ENCODE measurements at places on chromosomes 2 and 18.

GRCh38 chr2:9964334-9964980, 13.0 kb downstream of the GRHL1 start:
- no peak for DNase-seq

- DNase-seq: no peak
These were observed 15.0 kb upstream of the MYO1B start for GRCh38 chr2:191230174-191230573.

- DNase-seq: no peak
These were observed 109.6 kb upstream of the DOK6 start for GRCh38 chr18:69291044-69291443.

DNA sequence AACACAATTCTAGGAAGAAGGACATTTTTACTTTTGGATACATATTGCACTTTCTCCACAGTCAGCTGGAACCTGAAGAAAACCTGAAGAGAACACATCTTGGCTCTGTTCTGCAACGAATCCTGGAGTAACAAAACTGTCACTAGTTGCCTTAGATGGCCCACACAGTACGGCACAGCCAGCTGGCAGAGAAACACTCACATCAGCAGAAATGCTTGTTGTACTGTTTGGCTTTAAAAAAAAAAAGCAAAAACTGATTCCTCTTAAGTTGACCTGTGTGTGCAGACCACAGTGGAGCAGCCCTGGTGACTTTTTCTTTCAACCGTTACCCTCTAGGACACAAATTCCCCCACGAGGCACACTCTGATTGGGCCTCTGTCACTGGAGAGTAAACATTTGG, 152.3 kb upstream of the TWIST2 start:
- no peak for DNase-seq

DNA sequence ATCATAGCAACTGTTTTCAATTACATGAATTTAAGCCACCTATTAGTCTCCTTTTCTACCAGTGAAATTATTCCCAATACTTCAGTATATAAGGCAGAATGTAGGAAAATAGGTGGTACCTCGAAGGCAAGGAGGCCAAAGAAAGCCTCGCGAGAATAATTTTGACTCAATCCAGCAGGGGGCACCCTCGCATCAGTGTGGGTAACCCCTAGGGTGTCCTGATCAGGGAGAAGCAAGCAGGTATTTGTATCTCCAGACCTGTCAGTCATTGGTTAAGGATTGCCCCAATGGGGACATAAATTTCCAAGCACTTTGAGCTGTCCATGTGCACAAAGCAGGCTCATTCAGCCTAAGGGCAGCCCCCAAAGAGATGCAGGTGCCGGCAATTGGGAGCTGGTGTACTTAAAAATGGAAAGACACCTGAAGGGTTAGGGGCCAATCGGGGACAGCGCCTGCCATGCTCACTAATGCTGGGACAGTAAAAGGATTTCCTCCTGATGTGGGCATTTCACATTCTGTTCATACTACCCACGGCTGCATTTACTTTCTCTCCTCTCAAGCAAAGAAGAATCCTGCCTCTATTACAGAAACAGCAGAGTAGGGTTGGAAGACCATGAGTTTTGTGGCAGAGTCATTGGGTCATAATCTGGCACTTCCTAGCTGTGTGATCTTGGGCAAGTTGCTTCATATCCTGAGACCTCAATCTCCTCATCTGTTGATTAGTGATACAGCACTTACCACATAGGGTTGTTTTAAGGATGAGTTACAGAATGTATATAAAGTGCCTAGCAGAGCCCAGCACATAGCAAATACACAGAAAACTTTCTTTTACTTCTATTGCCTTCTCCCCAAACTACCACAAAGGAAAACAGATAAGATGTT, 136.1 kb downstream of the ICOS start:
- peak; percentile 13 for DNase-seq

DNA sequence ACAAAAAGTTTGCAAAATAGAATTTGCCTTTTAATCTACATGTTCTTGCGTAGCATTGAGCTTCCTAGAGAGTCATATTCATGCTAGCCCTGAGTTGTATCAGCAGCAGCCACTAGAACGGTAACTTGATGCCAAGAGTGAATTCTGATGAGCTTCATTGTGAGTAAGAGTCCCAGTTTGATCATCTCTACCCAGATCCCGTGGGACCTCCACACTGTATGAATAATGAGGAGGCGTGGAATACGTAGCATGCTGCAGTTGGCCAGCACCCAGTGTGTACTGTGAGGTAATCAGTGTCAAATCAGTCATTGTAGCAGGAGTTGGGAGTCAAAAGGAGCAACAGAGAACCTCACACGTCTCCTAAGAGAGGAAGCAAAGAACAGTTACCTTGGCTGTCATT, 197.9 kb downstream of the NEDD4L start:
- DNase-seq: no peak

GRCh38 chr2:71950256-71951082, 197.2 kb downstream of the CYP26B1 start:
- no peak for DNase-seq

DNA sequence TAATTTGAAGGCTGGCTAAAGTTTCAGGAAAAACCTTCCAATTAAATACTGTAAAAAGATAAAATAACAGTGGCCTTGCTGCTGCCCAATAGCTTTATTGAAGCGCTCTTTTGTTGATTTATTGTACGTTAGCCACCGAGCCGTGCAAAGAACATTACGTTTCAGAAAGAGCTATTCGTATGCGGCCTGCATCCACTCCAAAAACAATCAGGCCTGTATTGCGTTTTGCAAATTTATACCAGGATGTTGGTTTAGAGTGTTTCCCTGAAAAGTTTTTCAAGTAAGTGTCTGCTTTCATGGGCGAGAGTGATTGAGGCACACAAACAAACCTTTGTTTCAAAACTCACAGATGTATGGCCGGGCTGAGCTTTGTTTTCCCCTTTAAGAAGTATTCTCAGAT, 257.2 kb upstream of the SALL3 start:
- DNase-seq: no peak

DNA sequence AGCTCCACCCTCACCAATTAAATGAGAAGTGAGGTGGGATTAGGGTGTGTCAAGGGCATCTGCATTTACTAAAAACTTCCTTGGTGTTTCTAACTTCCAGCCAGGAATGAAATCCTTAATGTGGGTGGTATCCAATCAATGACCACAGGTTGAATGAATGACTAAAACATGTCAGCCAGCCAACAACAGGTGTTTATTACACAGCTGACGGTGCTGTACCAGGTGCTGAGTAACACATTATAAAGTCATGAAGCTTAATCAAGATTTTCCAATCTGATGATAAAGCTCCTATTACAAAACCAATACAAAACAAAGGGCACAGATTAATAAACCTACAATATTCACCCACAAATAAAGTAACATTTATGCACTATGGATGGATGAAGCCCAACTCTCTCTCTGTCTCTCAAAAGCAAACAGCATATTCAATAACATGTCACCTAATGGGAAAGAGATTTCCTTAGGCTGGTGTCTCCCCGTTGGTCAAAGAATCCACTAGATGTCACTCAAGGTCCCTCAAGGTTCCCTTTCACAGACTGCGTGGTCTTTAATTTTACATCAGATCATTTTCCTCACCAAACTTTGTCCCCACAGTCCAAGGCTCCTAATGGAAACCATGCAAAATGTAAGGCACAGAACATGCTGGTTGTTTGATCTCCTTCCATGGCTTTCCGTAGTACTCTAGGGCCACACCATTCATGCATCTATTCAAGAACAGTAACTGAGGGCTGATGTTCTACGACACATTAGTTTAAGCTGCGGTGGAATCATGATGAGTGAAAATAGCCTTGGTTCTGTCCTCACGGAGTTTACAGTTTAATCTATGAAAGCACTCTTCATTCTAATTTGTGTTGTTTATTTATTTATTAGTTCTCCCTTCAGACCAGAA, 6.4 kb upstream of the PTPN4 start:
- no peak for DNase-seq

- no peak for DNase-seq
These were observed 61.0 kb downstream of the AQP4 start for GRCh38 chr18:26804519-26804918.

GRCh38 chr18:49025426-49025766, 74.6 kb upstream of the SMAD7 start:
- no peak for DNase-seq

DNA sequence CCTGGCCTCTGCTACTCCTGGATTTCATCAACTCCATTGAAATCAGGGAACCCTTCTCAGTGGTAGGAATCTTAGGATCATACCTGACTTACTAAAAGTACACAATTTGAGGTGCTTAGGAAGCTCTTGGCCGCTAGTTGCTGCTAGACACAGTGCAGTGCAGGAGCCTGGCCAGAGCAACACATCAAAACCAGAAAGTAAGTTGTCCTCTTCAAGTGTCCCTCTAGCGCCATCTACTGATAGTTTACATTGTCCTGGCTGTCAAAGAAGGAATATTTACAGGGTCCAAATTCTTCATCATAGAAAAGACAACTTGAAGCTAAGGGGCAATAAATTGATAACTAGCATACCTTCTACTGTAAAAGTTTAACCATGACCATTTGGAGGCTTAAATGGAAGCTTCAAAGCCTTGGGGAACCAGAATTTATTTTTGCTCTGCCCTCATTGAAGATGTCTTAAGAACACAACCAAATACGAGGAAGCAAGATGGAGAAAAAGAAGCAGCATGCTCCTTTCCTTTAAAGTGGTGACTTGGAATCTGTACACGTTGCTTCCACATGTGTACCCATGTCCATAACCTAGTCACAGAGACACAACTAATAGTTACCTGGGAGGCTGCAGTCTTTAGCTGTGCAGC, 889.1 kb upstream of the GCFC2 start:
- DNase-seq: no peak

DNA sequence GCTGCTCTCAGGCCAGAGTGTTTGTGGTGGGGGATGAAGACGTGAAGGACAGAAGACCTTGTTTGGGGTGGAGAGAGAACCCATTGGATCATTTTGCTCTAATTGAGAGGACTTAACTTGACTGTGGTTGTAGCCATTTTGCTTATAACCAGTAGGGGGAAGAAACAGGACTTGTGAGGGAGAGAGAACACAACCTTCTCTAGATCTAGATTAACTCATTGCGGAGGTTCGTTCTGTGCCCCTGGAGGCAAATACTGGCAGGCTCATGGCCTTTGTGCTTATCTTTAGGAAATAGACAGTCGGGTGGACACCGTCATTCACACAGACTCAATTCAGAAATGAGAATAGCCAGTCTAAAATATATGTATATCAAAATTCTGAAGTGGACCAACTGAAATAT, 147.0 kb upstream of the LHCGR start:
- no peak for DNase-seq

DNA sequence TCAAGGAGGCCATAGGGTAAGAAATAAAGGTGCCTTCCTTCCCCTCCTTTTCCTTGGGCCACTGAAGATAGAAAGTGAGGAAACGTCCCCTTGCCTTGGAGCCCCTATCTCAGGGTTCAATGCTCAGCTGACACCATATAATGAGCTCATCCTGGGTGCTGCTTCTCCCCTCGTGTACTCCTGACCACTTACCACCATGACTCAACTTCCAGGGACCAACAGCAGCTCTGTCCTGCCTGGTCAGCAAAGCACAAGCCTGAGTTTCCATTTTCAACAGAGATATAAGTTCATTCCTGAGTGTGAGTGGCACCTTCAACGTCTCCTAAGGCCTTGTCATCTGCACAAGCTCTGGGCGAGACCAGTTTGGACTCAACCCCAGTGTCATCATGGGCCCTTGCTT, 151.2 kb downstream of the CAPN13 start:
- DNase-seq: no peak

DNA sequence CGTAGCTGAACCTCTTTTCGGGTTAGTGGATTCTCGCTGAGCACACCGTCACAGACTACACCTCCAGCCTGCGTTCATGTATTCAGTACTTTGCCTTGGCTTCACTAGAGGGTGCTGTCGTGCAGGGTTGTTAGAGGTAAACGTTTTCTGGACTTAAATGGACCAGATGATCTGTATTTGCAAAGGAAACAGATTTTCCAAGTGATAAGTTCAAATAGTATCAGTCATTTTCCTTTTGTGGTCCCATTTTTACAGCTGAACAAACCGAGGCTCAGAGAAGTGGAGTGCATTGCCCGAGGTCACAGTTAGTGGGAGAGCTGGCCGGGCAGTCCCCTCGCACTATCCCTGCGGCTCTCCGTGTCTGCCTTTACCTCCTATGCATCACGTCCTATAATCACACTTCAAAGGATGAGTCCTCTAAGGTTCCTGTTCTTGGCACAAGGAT, 125.9 kb downstream of the MAP4K4 start:
- DNase-seq: peak; percentile 17

- DNase-seq: no peak
These were observed 133.8 kb upstream of the REV1 start for GRCh38 chr2:99623613-99624012.

GRCh38 chr2:174786066-174786725, 21.9 kb upstream of the CHRNA1 start:
- no peak for DNase-seq

DNA sequence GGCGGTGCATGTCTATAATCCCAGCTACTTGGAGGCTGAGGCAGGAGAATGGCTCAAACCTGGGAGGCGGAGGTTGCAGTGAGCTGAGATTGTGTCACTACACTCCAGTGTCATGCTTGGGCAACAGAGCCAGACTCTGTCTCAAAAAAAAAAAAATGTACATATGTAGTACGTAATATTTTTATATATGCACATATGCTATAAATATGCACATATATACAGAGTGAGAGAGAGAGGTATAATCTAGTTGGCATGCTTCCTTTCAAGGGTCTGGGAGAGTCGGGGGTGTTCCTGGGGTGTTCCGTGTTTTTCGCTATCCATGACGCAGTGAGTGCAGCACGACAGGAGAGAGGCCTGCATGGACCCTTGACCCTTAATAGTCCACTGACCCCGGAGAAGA, 83.5 kb downstream of the AOX1 start:
- no peak for DNase-seq

DNA sequence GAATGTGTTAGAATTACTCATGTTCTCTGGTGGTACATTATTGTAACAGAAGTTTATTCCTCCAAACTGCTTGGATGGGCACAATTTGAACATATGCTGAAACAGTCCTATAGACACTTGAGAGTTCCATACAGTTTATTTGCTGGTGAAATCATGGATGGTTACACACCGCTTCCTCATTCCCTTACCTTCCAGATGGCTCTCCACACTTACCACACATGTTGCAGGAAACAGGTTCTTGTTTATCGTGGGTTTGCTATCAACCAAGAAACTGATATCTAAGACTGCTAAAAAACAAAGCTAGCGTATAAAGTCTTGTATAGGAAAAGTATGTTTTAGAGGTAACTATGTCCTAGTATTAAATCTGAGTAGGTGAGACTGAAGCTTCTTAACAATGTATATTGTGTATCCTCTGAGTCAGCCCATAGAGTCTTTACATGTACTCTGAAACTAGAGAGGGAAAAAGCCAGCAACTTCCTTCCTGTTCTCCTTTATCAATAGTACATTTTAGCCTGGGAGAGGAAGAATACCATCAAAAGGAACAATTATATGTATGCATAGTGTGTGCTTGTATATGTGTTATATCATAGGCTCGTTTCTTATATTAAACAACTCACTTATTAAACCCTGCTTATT, 313.1 kb downstream of the PLCL1 start:
- no peak for DNase-seq

Measured in stimulated activated CD8-positive, alpha-beta memory T cell treated with anti-CD3 and anti-CD28 coated beads, Interleukin-4, amount 100 ng/mL, for 1 hour (primary cell).